ENCODE measurements at places on chromosomes 3 and 15. TPM values are rescaled to one million over a fixed set of nuclear protein-coding genes. Genes with fewer than 3 reads are reported as not detected.

Gene FGD5
- total RNA-seq, result 19.8 TPM

Gene GOLGA8J
- not detected for total RNA-seq

Gene GPR160
- 15.4 TPM for total RNA-seq

Gene TF
- under 0.01 TPM for total RNA-seq

GRCh38 chr3:102105193-102105592 is 255.9 kb downstream of the NFKBIZ start:
- DNase-seq, result no peak

- DNase-seq, result no peak
Observed at GRCh38 chr3:141083226-141083625, 32.1 kb downstream of the SPSB4 start.

GRCh38 chr3:100104442-100104798 is 9.9 kb downstream of the FILIP1L start:
- DNase-seq, result no peak

DNA sequence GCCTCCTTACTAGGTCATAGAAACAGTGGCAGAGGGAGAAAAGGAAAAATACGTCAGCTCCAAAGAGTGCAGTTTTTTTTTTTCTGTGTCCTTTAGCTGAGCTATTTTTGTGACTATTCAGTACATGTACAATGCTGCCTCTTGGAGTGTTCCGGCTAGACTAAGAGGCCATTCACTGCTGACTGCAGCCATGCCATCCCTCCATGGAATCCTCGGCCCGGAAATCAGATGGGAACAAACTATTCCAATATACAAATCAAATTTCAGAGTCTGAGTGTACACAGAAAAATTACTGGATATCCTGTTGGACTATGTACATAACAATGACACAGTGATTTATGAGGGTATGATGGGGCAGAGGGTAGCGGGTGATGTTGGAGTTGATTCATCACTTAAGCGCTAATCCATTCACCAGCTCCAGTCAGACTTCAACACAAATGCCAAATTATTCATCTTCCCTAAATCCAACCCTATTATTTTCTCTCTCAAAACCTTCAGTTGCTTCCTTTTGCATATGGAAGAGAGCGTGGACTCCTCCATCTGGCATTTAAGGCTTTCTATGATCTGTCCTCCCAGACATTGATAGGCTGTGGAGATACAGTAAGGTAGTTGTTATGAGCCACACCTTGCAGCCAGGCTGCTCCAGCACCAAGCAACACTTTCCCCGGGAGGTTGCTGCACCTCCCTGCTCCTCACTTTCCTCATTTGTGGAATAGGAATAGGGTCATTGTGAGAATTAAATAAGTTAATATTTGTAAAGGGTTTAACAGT is 109.1 kb downstream of the LPP start:
- no peak for DNase-seq

Measured in H7 (cell line).